CD4-positive, alpha-beta T cell treated with Interleukin-21 for 1 hour (primary cell): ENCODE measurements at places on chromosomes 16 and 17.

DNA sequence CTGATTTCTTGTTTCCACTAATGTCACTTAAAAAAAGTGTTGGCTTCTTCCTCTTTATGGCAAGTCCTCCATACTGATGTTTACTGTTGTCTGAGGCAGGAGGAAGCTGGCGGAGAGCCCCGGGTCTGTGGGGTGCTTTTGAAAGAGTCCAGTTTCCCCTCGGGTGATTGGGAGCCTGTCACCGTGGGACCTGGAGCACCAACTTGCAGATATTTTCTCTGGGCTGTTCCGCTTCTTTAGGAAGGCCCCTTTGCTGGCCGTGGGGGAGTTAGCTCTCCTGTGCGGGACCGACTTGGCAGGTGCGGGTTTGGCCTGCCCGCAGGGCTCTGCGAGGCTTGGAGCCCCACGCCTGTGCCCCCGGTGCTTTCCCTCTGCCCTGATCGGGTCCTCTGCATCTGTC lies 3.1 kb downstream of the BANP start:
- peak; percentile 10 for DNase-seq

GRCh38 chr16:84647828-84648594 lies at the start of gene KLHL36:
TSS of gene KLHL36 (plus strand) at chr16:84648511. CDS start at chr16:84650868, 2,357 bp downstream.
- peak; percentile 82 for DNase-seq

DNA sequence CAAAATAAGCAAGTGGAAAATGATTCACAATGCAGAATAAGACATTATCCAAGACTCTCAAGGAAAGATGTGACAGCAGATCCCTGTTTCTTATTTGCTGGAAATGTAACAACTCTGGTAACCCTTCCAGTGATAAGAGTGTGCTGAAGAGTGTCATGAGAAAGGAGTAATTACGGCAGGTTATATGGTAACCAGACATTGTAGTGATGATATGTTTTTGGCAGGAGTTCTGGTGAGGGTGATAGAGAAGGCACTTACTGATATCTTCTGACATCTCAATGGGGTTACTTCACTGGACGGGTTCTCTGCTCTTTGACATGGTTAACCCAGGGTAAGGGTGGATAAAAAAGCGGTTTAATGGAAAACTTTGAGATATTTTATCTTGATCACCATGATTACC lies 1270.9 kb downstream of the CDH11 start:
- DNase-seq, result no peak

DNA sequence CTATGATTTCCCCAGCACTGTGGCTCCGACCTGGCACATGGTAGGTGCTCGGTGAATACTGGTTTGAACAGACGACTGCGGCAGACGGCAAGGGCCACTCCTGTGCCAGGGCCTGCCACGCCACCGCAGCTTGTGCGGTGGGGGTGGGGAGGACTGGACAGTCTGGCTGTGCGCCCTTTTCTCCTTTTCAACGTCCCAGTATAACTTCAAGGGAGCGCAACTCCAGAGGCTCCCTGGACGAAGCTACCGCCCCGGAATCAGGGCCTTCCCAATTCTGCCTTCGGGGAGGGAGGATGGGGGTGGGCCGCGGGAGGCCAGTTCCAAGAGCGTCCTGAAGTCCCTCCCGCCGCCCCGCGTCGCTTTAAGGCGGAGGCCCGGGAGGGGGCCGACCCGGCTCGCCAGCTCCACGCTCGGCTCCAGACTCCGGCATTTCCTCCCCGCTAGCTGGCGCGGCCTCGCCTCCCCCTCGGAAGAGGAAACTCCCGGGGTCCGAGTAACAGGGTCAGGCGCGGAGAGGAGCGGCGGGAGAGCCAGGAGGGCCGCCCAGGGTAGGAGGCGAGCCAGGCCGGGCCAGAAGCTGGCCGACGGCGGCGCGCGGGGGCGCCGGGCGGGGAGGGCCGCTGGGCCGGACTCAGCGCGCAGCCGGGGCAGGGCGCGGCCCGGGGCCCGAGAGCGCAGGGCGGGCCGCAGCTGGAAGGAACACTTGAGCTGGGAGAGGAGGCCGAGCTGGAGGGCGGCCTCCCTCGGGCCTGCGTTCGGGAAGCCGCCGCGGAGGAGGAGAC lies at the start of gene ITPRIPL2:
TSS of gene ITPRIPL2 (plus strand) at position 388 of the 782 bp plus-strand sequence. CDS start 498 bp downstream, outside the sequence.
- no peak for DNase-seq

DNA sequence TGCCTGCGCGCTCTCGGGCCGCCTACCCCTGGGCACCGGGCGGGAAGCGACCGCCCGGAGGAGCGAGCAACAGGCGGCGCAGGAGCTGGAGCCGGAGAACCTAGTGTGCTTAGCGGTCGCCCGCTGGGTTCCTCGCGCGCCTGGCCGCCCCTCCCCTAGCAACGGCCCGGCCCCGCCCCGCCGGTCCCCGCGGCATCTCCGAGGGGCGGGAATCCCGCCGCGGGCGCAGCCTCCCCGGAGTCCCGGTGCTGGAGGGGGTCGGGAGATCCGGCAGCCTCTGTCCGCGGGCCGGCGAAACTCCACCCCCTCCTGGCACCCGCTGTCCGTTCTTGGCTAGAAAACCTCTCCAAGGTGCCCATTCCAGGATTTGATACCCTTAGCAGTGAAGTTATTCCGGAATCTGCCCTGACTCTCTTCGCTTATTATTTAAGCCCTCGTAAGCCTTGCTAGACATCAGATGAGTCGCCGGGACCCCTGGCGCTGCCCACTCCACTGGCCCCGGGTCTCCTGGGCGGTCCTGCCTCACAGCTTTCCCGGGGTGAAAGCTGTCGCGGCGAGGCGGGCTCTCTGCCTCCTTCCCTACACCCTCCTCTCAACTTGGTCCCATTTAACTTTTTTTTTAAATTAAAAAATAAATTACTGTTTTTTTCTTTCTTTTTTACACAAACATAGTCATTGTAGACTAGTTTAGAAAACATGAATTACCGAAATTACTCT lies at the start of gene RPRML:
TSS of gene RPRML (minus strand) at position 107 of the 717 bp plus-strand sequence. CDS start 246 bp downstream, outside the sequence.
- peak; percentile 3 for DNase-seq
